ENCODE measurements at places on chromosomes 5 and 9. TPM values are rescaled to one million over a fixed set of nuclear protein-coding genes. Genes with fewer than 3 reads are reported as not detected.

DNA sequence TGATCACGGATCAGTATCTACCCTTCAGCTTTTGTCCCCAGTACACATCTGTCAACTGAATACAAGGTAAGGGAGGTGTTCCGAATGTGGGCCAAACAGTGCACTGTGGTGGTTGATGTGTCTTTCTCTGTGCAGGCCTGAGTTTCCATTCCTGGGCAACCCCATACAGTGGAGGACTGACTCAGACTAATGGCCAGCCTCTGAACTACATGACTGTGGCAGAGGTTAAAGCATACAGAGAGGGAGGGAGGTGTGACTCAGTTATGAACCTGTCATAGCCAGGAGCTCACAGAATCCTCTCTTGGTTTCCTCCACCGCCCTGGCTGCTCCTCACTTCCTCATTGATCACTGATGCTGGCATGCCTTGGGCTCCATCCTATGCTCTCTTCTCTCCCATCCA, 136.4 kb upstream of the TAS2R1 start:
- DNase-seq = no peak

DNA sequence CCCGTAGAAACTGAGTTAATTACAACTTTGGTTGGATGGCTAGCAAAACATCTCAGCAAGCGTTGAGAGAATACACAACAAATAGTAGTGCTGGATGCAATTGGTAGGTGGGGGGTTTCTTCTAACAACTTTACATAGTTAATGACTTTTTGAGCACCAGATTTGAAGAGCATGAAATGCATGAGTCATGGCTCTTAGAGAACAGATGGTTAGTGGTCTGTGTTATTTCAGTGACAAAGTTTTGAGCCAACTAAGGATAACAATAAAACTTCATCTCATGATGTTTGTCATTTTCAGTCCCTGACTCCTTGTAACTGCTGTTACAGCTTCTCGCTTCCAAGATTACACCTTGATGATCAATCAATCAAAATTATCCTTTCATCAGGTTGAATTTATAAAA, 399.0 kb upstream of the BRINP1 start:
- no peak for DNase-seq

DNA sequence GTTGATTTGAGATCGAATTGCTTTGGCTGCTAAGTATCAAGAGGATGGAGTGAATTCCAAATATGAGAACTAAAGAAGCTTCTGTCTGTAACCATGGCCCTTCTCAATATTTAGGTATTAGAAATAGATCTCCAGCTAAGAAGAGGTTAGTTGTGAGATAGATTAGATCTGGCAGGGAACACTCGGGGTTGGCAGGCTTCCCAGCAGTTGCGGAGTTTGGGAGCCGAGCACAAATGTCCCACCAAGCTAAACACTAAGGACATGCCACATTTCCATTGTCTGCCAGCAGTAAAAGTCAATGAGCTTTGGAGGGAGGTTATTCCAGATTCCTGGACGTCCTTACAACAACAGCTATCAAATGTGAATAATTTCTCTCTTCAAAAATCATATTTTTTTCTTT, 85.8 kb downstream of the TAF11L14 start:
- no peak for DNase-seq

- DNase-seq = no peak
Measured at GRCh38 chr5:59789197-59789596, 104.3 kb downstream of the PDE4D start.

DNA sequence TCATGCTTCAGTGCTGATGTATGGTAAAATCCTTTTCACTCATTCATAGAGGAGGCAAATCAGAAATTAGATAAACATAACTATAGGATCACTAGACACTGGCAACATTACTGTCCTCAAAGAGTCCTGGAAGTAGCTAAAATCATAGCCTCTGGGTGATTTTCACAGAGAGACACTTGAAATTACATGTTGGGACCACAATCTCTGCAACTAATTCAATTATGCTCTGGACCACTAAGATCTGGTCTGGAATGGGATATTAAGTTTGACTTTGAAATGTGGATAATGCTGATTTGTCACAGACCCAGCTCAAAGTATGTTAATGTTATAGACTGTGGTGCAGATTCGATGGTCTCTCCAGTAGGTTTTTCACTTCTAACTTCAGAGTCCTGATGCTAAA, 214.6 kb upstream of the CCNH start:
- no peak for DNase-seq

ADGRD2 gene
- not detected for total RNA-seq

GPX8 gene
- total RNA-seq = 4.0 TPM

- peak; percentile 73 for DNase-seq
Measured at GRCh38 chr9:35914301-35914807, 5.1 kb downstream of the SPAAR start.

DNA sequence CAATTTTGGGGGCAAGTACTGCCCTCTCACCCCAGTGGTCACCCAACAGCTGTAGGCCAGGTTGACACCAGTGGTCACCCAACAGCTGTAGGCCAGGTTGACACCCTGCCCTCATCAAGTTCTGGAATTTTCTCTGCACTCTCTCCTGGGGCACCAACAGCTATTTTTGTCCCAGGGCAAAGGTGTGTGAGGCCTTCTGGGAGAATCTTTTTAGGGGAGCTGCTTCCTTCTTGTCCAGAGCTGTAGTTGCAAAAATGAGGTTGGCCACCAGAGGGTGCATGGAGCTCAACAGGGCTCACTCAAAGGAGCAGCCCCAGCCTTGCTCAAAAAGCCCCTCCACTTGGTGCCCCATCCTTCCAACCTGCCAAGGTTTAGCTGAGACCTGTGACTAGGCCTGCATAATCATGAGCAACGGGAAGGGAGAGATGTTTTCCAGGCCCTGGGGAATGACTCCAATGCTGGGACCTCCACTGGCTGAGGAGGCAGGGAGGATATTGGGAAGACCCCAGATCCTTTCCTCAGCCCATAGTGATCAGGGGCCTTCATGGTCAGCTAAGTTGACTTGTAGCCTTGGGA, 10.6 kb upstream of the P4HA2 start:
- peak; percentile 66 for DNase-seq

DNA sequence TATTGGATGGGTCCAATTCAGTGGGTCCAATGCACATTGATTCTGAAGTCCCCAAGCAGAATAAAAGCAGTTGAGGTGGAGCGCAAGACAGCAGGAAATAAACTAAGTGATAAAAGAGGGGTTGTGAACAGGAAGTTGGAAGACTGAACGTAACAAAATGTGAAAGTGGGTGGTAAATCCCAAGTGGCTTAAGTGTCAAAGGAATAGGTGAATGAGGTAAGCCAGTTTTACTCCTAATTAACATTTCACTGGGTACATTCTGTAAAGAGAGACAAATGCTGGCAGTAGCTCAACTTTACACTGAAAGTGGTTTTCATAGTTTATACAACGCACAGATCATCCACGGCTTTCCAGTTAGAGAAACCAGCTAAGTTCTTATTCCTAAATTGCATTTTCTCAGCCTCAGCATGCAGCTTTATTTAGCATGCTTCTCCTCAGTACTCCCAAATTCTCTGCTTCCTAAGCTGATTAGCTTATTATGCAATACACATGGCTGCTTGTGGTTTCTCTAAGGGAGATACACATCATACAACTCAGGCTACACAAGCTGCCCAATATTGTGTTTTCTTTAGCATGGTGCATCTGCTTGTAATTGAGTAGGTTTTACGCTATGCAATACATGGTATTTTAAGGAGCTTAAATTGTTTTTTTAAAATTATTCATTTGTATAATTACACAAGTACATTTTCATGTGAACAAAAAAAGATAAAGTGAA, 34.2 kb upstream of the HSD17B4 start:
- no peak for DNase-seq

GRCh38 chr9:78578072-78578471, 281.1 kb downstream of the PSAT1 start:
- no peak for DNase-seq

- peak; percentile 54 for DNase-seq
Measured at GRCh38 chr5:134905246-134905996, 490 bp downstream of the PCBD2 start.

MARVELD2 gene
- 56.6 TPM for total RNA-seq

DNA sequence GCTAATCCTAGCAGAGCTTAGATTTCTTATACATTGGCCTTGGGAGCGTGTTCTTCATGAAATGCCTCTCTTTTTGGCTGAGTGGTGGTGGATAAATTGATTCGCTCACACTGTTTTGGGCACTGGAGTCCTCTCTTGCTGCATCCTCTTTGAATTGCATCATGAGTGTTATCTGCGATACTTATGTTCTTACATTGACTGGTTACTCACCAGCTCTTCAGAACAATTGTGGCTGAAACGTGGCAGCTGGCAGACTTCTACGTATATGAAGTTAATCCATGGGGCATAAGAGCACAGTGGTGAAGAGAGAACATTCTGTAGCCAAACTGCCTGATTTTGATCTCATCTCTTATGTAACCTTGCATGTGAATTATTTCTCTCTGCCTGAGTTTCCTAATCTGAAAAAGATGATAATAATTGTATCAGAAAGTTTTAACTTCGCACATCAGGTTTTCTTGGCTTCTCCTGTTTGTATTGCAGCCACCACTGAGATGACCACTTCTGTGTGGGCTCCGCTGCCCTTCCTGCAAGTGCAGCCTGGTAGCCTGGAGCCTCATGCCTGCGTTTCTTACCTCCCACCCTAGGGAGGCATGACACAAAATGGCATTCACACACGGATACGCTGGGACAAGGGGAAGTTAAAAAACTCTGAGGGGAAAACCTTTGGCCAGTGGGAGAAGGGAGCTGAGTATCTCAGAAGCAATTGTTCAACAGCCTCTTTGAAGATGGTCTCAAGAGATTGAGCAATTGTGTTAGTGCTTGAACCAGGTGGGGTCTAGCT, 295.2 kb downstream of the ARHGAP26 start:
- DNase-seq = no peak

DNA sequence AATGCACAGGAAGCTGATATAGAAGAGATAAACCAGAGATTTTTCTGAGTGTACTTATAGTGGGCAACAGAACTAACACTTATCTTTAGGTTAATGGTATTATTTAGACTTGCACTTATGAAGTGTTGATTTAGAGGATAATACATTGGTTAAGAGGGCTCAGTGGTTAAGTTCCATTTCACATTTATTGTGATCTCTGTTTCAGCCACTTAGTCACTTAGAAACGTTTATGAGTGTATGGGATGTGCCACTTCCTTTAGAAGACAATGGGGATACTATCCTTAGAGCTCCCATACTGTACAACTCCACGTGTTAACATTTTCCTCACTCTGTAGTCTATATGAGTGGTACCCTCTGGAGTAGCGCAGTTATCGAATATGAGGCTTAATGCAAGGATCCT, 57.5 kb downstream of the PIP5K1B start:
- DNase-seq = no peak

GRCh38 chr9:116070256-116070914, 83.2 kb upstream of the PAPPA start:
- no peak for DNase-seq

DOCK8 gene
- total RNA-seq = 10.3 TPM

NIM1K gene
- total RNA-seq = 0.34 TPM

DNA sequence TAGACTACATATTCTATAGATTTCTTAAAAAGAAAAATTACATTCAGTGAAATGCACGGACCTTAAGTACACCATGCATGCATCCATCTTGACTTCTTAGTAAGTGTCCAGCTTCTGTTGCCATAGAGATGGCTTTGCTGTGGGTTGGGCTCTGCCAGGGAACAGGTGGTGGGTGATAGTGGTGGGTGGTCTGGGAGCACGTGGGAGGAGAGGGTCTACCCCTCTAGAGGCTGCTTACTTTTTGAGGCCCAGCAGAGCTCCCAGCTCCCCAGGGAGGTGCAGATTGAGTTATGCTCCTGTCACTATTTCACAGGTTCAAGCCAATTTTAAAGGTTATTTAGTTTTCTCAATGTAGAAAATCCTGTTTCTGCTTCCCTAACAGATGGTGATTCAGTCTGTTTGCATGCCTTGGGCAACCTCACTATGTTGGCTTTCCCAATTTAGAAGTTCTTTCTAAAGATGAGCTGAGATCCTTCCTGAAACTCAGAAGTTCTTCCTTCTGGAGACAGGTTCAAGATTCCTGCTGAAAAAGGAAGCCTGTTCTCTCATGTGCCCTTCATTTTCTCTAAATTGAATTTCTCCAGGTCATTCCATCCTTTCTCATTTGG, 107.4 kb upstream of the LHFPL2 start:
- DNase-seq = no peak

WNT8A gene
- total RNA-seq = not detected

- no peak for DNase-seq
Measured at GRCh38 chr5:139473105-139473504, 2.3 kb downstream of the SMIM33 start.

GRCh38 chr5:135178476-135179155, 144.6 kb upstream of the PITX1 start:
- no peak for DNase-seq

FEM1C gene
- total RNA-seq = 36.4 TPM

TAS2R1 gene
- not detected for total RNA-seq

MTRR gene
- 44.0 TPM for total RNA-seq

GRCh38 chr5:57592236-57592635, 109.6 kb upstream of the ACTBL2 start:
- DNase-seq = no peak

DNA sequence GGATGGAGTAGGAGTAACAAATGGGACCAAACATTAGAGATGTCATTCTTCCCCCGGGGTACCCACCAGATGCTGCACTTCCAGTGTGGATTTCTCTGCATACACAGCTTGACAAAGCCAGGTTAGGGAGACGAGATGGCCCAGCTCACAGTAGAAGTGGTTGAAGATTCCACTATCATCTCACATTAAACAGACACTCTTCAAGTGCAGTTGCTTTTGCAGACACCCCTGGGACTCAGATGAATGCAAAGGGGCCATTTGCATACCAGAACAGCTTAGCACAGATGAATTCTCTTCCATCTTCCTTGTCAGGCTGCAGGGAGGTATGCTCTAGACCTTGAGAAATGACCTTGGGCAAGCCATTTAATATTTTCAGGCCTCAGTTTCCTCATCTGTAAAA, 12.6 kb upstream of the C5orf58 start:
- DNase-seq = no peak

- peak; percentile 45 for DNase-seq
Measured at GRCh38 chr5:174935854-174936474, 211.6 kb downstream of the MSX2 start.

GLRA1 gene
- total RNA-seq = not detected

PCDHGA6 gene
- total RNA-seq = 1.6 TPM

- no peak for DNase-seq
Measured at GRCh38 chr5:172786736-172787462, 15.9 kb upstream of the DUSP1 start.

SURF2 gene
- total RNA-seq = 9.5 TPM

GRCh38 chr9:129595311-129595741, 25.6 kb downstream of the C9orf50 start:
- DNase-seq = no peak

GRCh38 chr9:95494022-95494415, 22.8 kb downstream of the PTCH1 start:
- DNase-seq = no peak

GOLM1 gene
- total RNA-seq = 443 TPM

GRCh38 chr9:32136700-32137339, 247.6 kb upstream of the ACO1 start:
- DNase-seq = no peak

B4GALT1 gene
- 115 TPM for total RNA-seq

DPP7 gene
- total RNA-seq = 66.0 TPM

GRCh38 chr5:135271533-135272310, 127.3 kb downstream of the MACROH2A1 start:
- DNase-seq = no peak

- no peak for DNase-seq
Measured at GRCh38 chr5:3025392-3025791, 273.9 kb upstream of the IRX2 start.

- DNase-seq = no peak
Measured at GRCh38 chr9:135565141-135565628, 3.6 kb downstream of the PAEP start.

All from left colon (tissue), 2 donors.